Osteocyte (in vitro differentiated cells): ENCODE measurements at places on chromosomes 2 and 18.
A peak's percentile ranks its signal among the peaks of the same experiment; 100 is the strongest.

DNA sequence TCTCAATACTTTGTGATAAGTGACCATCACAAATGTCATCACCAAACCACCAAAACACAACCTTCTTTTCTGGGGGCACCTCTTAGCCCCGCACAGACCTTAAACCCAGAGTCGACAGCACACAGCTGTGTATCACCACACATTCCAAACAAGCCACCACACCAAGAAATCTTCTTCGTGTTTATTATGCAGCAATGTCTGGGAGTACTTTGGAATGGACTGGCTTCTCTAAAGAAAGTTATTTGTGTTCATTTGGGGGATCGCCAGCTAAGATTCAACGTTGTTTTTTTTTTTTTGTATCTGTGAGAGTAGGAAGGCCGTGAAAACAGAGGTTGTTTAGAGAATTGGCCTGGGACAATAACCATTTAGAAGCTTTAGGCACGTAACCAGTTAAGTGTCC lies 1.1 kb upstream of the MTA3 start:
- no peak for DNase-seq

DNA sequence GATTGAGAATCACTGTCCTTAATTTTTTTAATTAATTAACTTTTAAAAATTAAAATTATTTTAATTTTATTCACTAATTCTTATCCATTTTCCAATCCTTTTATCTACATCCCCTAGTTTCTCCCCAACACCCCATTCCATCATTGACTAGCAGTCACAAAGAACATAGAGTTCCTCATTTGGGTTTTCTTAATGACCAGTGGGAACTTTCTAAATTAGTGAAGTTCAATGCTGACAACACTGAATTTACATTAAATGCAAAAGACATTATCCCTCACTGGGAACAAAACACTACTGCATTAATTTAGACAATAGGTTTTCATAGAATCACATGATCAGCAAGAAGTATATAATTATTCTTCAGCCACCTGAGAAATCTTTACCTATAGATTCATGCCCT lies 80.6 kb upstream of the GLS start:
- DNase-seq, result no peak

GRCh38 chr2:105796791-105797190 lies 52.1 kb downstream of the NCK2 start:
- no peak for DNase-seq

DNA sequence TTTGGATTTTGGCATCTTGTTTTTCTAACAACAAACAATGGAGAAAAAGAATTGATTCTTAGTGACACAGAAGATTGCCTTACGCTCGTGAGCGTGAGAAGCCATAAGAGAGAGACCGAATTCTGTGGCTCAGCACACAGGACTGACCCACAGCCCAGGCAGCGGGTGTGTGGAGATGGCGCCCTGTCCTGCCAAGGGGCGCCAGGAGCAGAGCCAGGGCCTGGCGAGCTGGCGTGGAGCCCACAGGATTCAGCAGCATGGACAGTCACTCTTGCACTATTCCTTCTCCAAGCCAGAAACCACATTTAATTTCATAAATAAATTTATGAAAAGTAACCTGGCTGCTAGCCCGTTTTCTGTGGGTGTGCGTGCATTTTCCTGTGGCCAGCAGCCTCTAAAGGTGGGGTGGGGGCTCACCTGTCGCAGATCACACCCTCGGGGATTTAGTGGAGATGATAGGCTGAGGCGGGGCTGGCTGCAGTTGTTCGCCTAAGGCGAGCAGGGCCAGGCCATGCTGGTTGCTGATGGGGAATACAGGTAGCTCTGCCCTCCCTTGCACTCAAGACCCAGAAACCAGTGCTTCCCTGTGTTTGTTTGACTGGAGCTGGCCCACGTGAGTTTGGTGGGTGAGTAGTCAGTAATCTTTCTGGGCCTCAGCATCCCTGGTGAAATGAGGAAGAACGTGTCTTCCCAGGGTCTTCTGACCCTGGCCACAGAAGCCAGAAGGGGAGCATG lies 46.2 kb downstream of the FAM168B start:
- no peak for DNase-seq

GRCh38 chr18:3029215-3029952 lies 16.4 kb upstream of the LPIN2 start:
- peak; percentile 56 for DNase-seq

DNA sequence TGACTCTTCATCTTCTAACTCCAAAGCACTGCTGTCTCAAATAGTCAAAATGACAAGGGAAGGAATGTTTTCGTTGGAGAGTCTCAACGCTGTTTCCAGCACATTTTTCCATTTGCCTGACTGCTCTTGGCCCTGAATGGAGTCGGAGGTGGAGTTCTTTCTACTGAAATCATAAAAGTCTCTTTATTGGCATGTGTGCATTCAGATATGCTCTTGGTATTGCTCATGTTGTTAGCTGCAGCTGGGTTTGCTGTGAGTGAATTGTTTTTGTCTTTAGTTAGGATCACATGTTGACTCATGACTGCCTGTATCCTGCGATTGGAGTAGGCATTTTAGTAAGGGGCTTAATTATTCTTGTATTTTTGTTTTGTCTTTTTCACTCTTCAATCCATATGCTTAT lies 16.8 kb downstream of the TMEM17 start:
- no peak for DNase-seq

DNA sequence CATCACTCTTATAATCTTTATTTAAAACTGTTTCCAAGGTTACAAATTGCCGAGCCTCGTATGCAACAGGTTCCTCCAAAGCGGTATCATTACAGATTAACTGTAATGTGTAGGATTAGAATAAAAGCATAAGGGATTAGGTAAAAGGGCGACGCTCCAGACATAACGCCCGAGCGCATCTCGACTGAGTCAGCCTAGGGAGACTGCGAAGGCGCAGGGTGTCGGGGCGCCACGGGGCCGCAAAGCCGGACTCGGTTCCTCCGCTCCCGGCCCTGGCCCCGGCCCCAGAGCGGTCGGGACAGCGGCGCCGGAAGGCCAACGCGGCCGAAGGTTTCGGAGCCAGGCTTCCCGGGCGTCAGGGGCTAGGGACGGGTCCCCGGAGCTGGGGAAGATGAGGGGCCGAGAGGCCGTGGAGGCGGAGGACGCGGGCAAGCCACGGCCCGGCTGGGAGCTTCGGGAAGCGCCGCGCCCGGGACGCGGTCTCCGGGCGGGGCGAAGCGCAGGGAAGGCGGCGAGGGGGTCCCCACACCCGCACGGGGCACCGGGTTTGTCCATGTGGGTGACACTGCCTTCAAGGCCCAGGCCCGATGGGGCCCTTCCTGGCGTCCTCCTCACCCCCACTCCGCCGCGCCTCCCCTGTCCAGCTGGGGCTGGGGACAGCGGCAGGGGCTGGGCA lies 12.9 kb upstream of the SIX3 start:
- DNase-seq, result no peak

GRCh38 chr2:102401456-102401855 lies 21.5 kb upstream of the IL18RAP start:
- no peak for DNase-seq
